ENCODE measurements at places on chromosomes 4 and X.

- no peak for DNase-seq
These were observed 38.5 kb upstream of the IQSEC2 start for GRCh38 chrX:53319614-53320542.

GRCh38 chr4:11592276-11592675, 163.6 kb upstream of the HS3ST1 start:
- no peak for DNase-seq

DNA sequence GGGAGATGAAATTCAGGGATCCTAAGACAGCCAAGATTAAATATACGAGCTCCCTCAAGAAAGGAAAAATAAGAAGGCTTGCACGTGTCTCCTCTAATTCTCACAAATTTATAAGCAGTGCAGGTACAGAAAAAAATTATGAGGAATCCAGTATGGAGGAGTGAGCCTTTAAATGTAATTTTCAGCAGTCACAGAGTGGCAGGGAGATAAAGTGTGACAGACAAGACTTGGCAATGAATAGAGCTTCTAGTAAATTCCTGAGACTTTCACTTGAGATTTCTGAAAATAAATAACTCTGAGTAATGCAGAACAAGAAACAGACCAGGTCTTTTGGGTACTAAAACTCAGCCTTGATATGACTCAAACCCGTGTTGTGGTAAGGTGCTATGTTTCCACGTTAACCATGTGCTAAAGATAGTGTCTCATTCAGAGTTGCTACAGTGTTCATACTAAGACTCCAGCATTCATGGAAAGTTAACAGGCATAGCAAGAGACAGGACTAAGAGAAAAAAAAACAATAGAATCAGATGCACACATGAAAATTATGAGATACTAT, 119.8 kb downstream of the SPOCK3 start:
- no peak for DNase-seq

DNA sequence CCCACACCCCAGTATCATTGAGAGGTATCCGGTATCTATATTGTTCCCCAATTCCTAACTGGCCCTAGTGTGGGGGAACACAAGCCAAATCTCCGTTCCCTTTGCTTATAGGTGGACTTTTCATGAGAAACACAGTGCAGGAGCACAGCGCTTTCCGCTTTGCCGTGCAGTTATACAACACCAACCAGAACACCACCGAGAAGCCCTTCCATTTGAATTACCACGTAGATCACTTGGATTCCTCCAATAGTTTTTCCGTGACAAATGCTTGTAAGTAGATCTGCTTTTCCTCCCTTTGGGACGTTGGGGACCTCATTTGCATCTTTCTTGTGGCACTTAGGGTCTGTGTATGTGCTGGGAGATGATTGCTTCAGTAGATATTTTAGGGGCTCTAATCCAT, 1.6 kb downstream of the GRIA3 start:
- DNase-seq = no peak

DNA sequence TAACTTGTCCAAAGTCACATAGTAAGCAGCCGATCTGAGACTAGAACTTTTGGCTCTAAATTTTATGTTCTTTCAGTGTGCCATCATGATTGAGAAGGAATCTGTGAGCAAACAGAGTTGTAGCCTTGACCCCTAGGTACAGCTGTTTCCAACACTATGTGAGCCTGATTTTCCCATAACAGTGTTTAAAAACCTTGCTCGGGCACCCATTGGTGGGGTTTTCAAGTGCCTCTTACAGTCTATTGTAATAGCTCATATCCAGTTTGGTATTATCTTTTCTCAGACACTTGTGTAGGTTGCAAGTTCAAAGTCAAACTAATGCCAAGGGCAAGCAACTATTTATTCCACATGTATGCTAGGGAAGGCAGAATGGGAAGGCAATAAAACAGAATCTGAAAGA, 467.9 kb downstream of the INPP4B start:
- no peak for DNase-seq

DNA sequence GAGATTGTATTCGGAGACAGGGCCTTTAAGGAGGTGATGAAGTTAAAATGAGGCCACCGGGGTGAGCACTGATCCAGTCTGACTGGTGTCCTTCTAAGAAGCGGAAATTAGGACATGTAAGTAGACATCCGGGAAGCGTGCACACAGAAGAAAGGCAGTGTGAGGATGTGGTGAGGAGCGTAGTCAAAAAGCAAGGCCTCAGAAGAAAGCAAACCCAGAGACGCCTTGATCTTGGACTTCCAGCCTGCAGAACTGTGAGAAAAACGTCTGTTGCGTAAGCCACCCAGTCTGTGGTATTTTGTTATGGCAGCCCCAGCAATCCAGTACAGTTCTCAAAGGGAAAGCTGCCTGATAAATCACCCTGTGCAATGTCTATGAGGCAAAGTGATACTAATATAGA, 153.5 kb downstream of the KCNIP4 start:
- DNase-seq = no peak

- DNase-seq = no peak
These were observed 429.1 kb upstream of the FRG1 start for GRCh38 chr4:189511581-189511980.

GRCh38 chr4:19711871-19712270, 539.8 kb upstream of the SLIT2 start:
- no peak for DNase-seq

DNA sequence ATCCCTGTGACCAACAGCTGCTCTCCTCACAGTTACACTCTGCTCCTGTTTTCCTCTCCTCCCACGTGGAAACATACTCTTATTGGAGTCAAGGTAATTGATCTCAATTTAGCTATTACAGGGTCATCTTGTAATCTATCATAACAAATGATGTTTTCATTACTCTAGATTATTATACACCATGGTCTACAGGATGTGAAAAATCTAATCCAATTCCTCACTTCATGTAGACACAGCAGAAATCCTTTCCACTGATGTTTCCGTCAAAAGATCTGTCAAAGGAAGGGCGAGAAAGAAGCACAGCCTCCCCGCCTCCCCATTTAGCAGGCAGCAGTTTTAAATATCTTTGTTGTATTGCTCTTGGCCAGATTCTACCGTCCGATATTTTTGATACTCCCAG, 13.7 kb upstream of the DCTD start:
- no peak for DNase-seq

DNA sequence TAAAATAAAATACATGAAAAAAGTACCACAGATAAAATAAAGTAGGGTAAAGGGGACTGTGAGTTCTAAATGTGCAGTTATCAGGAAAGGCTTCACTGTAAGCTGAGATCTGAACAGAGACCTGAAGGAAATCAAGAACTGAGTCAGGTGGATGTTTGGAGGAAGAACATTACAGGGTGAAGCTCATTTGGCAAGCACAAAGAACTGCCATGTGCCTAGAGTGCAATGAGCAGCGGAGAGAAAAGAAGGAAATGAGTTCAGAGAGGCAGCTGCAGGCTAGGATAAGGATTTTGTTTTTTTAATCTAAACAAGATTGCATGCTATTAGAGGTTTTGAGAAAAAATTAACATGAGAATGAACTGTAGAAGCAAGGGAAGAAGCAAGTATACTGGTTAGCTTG, 373.1 kb downstream of the STPG2 start:
- no peak for DNase-seq

- no peak for DNase-seq
These were observed 71.1 kb upstream of the ZCCHC13 start for GRCh38 chrX:74232859-74233258.
